ENCODE measurements at places on chromosomes 5 and 9.

- no peak for DNase-seq
Observed at GRCh38 chr9:14273696-14274121, 40.2 kb downstream of the NFIB start.

DNA sequence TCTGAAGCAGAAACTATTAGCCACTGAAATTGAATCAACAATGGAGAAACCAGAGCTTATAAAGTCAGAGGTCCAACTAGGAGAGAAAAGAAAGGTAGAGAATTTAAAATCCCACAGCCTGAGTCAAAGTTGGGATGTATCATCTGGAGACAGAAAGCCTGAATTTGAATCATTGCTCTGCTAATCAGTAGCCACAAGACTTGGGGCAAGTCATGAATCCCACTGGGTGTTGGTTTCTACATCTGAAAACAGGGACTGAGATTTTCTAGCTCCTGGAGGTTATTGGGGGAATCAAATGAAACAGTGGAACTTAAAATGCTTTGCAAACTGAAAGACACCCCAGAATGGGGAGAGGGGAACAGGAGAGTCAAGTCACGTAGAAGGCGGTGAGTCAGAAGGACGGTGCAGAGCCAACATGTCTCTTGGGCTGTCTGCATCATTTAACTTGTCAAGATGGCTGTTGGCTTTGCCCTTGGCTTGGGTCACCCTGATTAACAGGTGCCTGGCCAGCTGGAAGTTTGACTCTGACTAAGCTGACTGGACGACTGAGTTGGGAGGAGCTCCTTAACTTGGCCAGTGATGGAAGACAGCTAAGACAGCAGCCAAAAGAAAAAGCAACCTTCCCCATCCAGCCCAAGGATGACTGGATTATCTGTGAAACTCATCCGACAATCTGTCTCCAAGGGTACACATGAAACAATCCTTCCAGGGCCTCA, 60.6 kb upstream of the ADRA1B start:
- DNase-seq, result no peak

GRCh38 chr9:137189297-137190295, 1.1 kb downstream of the SSNA1 start:
- no peak for DNase-seq

DNA sequence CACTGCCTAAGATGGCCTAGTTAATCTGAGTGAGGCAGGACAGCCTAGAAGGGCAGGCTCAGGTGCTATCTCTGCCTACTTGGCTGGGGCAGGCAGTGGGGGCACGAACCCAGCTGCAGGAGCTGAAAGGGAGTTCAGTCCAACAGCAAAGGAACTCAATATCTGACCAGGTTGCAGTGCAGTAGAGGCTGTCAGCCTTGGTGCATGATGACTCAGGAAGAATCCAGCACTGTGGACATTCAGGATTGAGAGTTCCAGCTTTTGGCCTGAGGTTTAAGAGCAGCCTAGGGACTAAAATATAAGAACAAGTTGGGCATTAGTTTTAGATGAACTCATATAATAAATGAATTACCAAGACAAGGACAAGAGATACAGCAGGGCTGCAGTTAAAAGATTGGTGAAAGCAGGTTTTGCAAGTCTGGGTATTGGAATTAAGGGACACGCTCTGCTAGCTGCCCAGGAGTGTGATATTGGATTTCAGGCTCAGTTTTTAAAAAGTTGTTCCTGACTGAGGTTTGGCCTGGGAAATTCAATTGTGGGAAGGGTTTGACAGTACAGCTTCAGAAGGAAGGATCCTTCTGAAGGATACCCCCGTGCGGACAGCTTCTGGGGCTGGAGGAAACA, 64.7 kb upstream of the ATG10 start:
- no peak for DNase-seq

DNA sequence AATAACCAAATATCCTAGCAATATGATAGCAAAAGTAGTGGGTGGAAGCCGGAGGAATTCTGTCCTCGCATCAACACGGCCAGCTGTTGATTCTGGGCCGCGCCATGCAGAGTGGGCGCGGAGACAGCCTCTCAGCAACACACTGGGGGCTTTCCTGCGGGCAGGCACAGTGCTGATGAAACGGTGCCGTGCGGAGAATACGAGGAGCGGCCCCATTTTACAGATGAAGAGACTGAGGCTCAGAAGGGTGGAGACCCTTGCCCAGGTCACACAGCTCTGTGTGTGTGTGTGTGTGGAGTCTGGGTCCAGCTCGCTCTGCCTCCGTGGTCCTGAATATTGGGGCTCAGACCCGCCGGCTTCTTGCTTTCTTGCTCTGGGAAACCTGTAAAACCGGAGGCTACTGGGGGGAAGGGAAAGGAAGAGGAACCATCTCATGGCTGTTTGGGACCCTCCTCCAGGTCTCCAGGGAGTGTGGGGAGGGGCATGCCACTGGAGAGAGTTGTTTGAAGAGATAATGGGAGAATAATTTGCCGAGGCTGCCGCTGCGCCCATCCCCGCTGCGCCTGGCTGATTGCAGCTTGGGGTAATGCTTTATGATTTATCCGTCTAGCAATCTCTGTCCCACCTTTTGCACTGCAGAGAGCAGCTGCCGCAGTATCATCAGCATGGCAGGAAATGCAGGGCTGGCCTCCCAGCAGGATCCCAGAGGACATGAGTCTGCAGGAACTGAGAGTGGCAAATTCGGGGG, 36.6 kb downstream of the NCS1 start:
- DNase-seq, result no peak

DNA sequence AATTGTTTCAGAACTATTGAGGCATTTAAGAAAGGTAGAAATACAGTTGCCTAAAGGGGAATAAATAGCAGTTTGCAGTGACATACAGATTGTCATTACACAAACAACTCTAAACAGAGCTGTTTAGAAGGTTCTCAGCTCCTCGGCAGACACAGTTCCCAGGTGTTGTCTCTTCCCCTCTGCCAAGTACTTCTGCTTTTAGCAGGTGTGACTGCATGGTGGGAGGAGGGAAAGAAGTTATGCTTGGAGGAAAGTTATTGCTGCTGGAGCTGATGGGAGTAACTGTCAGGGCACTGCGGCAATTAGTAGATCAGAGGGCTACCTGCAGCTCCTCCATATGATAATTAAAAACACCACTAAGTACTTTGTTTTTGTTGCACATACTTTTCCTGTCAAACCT, 14.5 kb downstream of the EDIL3 start:
- DNase-seq, result no peak

GRCh38 chr5:167247816-167248215, 1043.6 kb upstream of the WWC1 start:
- no peak for DNase-seq

- DNase-seq, result no peak
Observed at GRCh38 chr5:150065886-150066285, 20.5 kb downstream of the CSF1R start.

DNA sequence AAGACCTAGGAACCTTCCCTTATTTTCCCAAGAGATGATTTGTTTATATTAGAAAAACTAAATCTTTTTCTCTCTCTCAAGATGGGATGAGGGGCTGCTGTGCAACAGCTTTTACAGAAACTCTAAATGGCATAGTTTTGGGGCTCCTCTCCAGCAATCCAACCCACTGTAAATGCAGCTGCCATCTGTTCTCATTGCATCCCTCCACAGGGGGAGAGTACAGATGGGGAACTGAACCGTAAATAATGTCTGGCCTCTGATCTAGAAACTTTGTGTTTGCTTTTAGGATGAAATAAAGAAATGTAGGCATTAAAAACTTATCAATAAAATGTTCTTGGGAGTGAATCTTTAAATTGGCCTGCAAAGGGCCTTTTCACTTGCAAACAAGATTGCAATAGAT, 291.4 kb downstream of the MCTP1 start:
- no peak for DNase-seq

- no peak for DNase-seq
Observed at GRCh38 chr5:155898284-155898683, 428.7 kb upstream of the SGCD start.

GRCh38 chr5:36879274-36880033, 2.9 kb downstream of the NIPBL start:
- DNase-seq, result no peak

DNA sequence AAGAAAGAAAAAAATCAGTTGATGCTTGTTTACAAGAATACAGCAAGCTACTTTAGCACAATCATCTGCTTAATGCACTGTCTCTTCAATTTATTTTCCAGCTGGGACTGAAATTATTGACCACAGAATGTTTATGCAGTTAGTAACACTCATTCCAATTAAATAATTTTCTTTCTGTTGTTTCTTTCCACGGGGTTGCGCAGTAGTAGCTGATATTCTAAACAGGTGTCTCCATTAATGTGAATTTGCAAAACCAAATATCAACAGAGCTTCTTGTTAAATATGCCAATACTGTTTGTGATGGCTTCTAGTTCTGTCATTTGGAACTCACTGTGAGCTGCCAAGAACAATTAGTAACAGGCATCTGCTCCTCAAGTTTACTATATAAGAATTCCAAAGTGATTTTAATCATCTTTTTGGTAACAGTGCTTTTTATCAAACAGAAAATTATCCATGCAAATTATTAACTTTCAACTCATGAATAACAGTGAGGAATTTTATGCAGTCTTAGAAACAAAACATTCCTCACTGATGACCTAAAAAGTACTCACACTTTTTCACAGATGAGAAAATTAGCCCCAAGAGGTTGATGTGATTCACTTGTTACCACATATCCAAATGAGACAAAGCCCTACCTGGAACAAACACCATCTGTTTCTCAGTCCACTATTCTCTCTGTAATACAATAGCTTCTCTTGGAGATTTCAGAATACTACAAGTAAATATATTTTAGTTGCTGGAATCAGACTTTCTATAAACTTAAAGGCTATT, 567.6 kb upstream of the RGMB start:
- DNase-seq, result peak; percentile 64

- peak; percentile 86 for DNase-seq
Observed at GRCh38 chr9:84668196-84669012, 1.1 kb upstream of the NTRK2 start.

- DNase-seq, result no peak
Observed at GRCh38 chr9:134442486-134443173, 116.4 kb downstream of the RXRA start.

DNA sequence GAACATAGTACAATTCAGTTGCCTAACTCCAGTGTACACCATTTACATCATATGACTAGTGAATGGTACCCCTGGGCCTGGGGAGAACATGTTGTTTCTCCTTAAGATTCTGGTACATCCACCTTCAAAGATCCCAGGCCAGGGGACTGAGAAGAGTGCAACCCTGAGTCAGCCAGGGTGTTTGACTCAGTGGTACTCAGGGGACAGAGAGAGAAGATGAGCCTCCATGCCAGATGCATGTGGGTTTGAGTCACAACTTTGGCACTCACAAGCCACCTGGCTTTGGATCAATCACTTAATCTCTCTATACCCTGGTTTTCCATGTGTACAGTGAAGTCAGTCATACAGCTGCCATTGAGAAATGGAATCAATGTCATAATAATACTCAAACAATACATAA, 53.7 kb downstream of the MAP1B start:
- no peak for DNase-seq

GRCh38 chr5:33180900-33181299, 259.9 kb upstream of the TARS1 start:
- DNase-seq, result peak; percentile 23

GRCh38 chr5:133565993-133566392, 46.3 kb downstream of the FSTL4 start:
- no peak for DNase-seq

DNA sequence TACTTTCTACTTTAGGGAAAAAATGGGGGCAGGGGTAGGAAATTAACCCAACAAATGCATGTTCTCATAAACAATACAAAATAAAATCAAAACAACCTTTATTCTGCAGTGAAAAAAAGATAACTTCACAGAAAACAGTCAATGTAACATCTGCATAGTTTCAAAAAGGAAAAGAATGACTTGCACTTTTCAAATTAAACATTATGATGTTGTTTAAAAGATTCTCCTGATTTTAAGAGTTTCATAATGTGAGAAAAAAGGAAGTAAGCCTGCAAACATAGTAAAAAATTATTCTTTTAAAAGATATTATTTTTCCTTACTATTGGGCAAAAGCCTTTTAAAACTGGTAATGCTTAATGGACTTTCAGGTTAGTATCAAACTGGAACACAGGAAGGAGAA, 7.6 kb downstream of the C9orf72 start:
- no peak for DNase-seq

DNA sequence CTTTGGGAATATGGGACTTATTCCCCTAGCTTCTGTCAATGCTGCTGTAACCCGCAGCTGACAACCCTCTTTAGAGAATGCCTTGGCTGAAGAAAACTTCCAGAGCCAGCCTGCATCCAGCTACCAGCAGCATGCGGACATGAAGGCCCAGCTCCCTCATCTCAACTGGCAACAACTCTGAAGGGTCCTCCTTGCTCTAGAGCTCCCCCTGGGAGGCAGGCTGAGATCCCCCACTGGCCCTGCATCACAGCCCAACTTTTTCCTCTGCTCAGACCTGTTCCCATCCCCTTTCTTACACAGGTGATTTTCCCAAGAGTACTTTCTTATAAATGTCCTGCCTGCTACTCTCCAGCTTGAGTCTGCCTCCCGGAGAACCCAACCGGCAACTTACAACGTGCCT, 18.7 kb upstream of the WNT8A start:
- DNase-seq, result no peak

- DNase-seq, result no peak
Observed at GRCh38 chr5:54361691-54362411, 51.5 kb upstream of the ARL15 start.

DNA sequence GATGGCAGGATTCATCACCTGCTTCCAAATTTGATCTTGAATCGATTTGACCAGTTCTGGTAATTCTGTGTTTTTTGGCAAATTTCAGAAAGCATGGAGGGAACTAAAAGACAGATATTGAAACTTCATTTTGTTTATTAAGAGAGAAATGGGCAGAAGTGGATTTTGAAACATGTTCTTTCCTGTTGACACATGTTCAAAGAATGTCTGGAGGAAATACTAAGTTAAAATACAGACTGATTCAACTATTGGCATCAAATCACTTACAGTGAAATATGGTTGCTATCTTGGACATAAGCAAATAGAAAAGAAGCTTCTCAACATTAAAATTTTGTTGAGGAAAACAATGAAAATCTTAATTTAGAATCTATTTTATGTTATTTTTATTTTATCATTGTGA, 19.3 kb upstream of the GZMK start:
- DNase-seq, result no peak

DNA sequence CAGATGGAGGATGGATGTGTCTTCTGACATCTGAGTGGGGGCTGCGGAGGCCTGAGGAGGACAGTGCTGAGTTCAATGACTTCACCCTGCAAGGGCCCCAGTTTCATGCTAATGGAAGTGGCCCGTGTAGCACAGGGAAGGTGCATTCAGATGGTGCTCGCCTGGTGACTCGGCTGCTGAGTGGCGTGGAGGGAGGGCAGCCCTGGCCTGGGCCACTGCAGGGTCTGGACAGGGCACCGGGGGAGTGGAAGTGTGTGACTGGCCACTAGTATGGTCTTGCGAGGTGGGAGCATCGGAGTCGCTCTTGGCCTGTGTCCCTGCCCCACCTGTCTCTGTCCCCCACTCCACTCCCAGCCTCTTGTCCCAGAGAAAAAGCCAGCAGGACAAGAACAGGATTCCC, 1.7 kb upstream of the SLC9A3 start:
- no peak for DNase-seq
